ENCODE measurements at places on chromosomes 4 and X. TPM values are rescaled to one million over a fixed set of nuclear protein-coding genes. Genes with fewer than 3 reads are reported as not detected.

GRCh38 chrX:13702111-13702789 is 13.3 kb downstream of the RAB9A start:
- no peak for DNase-seq

DNA sequence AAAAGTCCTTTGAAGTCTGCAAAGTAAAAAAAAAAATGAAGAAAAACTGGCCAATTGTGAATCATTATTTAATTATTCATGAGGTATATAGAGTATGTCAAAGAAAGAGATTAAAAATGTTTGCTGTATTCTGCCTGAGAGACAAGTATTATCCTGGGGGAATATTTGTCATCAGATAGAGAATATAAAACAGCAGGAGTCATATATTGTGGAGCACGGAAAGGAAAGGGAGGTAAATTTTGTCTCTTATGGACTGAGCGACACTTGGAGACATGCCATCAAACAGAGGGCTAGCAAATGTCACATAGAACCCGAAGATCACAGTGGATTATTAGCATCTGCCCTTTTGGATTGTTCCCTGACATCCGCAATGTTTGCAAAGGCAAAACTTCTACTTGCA is 39.2 kb upstream of the FAT1 start:
- no peak for DNase-seq

DNA sequence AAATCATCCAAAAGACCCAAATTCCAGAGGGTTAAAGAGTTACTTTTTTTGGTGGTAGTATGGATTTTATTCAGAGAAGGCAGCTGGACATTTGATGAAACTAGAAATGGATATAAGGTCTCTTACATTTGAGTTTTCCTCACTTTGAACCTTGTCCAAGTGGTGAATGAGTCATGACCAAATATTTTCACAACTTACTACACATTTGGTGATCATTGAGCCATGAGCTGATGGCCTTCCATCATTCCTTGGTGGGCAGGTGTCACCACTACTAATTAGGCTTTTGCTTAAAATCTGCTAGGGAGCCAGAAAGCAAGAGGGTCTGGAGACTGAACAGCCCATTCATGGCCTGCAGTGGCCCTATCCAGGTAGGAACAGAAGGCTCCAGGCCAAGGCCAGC is 620.2 kb upstream of the INTU start:
- DNase-seq, result no peak

DNA sequence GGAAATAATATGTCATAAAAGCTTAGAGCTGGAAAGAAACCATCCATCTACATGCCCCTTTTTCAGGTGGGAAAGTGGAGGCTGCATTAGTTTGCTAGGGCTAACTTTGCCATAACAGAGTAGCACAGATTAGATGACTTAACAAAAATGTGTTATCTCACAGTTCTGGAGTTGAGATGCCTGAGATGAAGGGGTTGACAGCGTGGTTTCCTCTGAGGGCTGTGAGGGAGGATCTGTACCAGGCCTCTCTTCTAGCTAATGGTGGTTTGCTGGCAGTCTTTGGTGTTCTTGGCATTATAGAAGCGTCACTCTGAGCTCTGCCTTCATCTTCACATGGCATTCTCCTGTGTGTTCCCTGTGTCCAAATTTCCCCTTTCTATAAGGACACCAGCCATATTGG is 2.4 kb downstream of the CHRNA9 start:
- DNase-seq, result no peak

DNA sequence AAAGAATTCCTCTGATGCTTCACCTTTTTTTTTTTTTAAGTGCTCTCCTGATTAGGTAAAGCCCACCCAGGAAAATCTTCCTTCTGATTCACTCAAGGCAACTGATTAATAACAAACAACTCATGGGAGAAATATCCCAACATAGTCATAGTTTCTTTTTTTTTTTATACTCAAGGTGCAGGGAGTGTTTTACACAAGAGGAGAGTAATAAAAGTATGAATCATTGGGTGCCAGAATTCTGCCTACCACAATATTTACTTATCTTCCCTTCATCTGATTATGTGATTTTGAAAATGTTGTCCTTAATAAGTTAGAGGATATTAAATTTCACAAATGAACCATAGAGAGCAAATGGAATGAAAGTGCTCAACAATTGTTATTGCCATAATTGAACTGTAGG is 329.9 kb downstream of the TECRL start:
- no peak for DNase-seq

DNA sequence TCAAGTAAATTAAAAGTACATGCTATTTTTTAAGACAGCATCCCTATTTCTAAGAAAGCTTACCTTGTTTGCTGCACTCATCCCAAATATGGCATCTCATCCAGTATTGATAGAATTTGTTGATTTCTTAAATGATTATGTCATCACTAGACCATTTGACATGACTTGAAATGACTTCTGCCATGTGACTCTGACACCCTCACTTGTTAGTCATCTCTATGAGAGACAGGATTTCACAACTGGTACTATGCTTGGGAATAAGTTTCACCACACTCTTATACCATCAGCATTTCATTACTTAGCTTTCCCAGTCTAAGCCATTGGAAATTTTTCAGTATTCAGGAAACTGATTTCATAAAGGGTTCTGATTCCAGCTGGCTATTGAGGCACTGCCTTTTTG is 55.3 kb downstream of the TMPRSS11F start:
- no peak for DNase-seq

DNA sequence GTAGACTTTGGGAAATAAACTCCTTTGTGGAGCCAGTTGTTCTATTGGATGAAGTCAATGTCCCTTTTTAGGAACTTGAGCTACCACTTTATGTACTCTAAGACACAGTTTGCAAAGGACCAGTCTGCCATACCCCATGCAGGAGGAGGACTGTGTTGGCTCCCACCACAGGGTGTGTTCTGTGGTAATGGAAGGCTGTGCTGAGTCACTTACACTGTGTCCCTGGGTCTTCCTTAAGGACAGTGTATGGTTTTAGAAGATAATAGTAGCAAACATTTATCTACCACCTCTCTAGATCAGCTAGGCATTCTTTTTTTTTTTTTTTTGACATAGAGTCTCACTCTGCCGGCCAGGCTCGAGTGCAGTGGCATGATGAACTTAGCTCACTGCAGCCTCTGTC is 184.0 kb upstream of the PGRMC2 start:
- DNase-seq, result no peak

DNA sequence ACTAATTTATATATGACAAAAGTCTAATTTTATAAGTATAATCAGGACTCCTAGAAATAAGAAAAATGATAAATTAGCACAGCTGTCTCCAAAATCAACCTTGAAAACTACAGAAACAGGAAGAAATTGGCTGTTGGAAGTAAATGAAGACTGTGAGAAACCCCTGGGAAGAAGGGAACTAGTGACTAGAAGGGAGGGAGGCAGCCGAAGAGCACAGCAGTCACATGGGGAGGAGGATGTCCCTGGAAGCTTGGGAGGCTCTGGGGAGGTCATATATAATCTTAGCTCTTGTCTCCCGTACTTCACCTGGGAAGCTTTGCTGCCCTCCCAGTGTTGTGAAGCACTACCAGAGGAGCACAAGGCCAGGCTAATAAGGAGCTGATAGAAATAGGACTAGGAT is 8.9 kb upstream of the TMA16 start:
- DNase-seq, result no peak

DNA sequence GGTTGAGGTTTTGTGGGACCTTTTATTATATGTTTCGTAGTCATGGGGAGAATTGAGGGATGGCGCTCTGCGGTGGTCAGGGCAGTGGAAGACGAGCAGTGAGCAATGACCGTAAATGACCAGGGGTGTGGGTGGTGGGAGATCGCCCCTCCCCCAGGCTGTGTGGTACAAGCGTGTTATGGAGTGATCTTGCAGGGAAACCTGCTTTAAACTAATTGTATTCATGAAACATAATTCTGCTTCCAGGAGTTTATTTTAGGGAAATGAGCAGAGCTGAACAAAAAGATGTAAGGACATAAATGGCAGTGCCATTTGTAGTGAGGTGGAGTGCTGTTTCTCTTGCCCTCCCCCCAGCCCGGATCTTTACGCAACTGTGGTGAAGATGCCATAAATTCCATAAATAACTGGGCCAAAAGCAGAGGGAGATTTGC is 20.2 kb downstream of the GYG2 start:
- no peak for DNase-seq

GRCh38 chrX:141439651-141440050 is 144.9 kb downstream of the SPANXA1 start:
- no peak for DNase-seq

GRCh38 chr4:945274-946102 is 13.2 kb downstream of the TMEM175 start:
- no peak for DNase-seq

GRCh38 chrX:123274796-123275195 is 90.7 kb downstream of the GRIA3 start:
- DNase-seq, result no peak

GRCh38 chr4:101420661-101421060 is 73.3 kb upstream of the PPP3CA start:
- DNase-seq, result no peak

- DNase-seq, result no peak
Observed at GRCh38 chrX:39156051-39156450, 354.8 kb downstream of the MID1IP1 start.

Gene PDCL2
- total RNA-seq, result not detected

Gene C4orf51
- not detected for total RNA-seq

Gene TEX13D
- total RNA-seq, result not detected

Gene PAGE4
- total RNA-seq, result not detected

Measured in cerebellum (tissue), 4 donors.